ENCODE measurements at places on chromosomes 1 and 21. TPM values are rescaled to one million over a fixed set of nuclear protein-coding genes. Genes with fewer than 3 reads are reported as not detected.

GRCh38 chr1:112255080-112255479 lies 140.9 kb upstream of the CTTNBP2NL start:
- DNase-seq, result no peak

The RNASEL gene
- 8.0 TPM for polyA plus RNA-seq

The SPATA46 gene
- 0.90 TPM for polyA plus RNA-seq

- DNase-seq, result no peak
Observed at GRCh38 chr1:54804471-54805132, 3.5 kb upstream of the TTC22 start.

GRCh38 chr1:70745199-70745598 lies 302.4 kb downstream of the PTGER3 start:
- DNase-seq, result no peak

DNA sequence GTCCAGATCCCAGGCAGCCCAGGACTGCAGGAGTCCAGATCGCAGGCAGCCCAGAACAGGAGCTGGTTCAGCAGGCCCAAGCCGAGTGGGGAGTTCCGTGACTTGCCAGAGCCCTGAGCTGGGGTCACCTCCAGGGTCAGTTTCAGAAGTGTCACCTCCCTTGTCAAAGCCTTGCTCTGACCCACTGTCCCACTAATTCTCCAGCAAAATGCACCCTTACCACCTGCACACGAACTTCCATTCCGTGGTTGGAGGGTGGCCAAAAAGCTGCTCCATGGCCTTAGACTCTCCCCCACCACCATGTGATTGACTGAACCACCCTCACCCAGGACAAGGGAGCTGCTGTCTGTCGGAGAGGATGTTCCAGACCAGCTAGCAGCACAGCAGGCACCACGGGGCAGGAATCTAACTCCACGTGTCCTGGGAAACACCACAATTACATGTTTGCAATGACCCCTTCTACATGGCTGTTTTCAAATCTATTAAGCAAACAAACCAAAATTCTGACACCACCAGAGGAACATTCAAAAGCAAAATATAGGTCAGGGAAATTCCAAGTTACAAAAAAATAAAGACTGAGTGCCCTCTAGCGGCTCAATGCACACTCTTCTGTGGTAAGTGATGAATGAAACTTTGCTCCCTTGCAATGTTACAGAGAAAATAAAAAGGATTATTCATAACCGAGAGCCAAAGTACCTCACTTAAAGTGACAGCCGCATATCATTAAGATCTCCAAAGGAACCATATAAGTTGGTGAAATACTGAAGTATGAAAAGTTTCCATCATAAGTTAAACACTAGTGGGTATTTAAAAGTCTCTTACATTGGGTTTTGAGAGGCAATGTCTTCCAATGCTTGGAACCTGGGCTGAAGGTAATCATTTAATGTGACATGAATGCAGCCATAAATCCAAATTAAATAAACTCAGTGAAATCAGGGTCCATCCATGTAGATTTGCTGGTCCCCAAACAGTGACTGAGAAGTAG lies 76.3 kb downstream of the NPHP4 start:
- no peak for DNase-seq

GRCh38 chr1:102790997-102791396 lies 317.3 kb downstream of the COL11A1 start:
- DNase-seq, result no peak

DNA sequence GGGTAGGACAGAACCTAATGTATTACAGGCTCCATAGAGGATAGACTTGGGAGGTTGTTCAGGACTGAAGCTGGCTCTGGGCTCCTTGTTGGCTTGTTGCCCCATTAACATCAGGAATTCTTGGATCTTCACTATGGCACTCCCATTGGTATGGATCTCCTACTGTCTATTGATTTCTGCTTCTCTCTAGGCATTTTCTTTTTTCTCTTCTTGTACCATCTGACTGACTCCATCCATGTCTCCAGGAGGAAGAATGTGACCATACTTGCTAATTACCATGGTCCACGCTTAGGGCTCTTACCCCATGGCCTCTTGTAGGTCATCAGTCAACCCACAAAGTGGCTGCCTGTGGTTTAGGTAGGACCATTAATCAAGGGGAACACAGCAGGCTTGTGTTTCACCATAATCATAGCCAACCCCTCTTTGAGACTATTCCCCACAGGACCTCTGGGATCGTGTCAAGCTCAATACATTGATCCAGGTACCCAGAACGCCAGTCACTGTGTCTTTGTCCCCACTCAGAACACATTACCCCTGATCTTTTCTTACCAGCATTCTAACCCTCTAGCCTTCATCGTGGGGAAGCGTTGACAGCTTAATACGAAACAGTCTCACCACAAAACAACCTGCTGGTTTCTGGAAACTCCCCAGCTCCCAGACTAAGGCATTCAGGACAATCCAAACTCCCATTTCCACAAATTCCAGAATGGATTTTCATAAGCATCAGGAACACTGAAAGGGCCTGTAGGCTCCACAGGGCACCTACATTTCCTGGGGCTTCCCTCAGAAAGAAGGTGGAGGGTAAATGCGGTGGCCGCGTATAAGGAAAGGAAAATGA lies 97.1 kb downstream of the ETS2 start:
- DNase-seq, result no peak

GRCh38 chr1:43557744-43558245 lies 27.1 kb downstream of the PTPRF start:
- DNase-seq, result no peak

GRCh38 chr1:178581351-178582303 lies 68.7 kb downstream of the TEX35 start:
- DNase-seq, result no peak

The IFI44 gene
- 21.4 TPM for polyA plus RNA-seq

The RGSL1 gene
- polyA plus RNA-seq, result not detected

GRCh38 chr21:46322351-46323226 lies 1.1 kb downstream of the C21orf58 start:
- DNase-seq, result no peak

DNA sequence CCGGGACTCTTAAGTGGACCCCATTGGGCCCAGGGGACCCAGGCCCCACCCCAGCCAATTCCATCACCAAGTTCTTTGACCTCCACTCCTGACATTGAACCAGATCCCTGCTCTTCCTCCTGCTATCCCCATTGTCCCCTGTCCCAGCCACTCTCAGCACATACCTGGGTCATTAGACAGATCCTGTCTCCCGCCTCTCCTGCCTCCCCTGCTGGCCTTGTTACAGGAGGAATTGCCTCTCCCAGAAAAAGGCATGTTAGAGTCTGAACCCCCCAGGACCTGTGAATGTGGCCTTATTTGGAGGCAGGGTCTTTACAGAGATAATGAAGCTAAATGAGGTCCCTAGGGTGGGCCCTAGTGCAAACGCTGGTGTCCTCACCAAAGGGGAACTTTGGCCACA lies 301.9 kb downstream of the NPHP4 start:
- DNase-seq, result no peak

The RCC1 gene
- 39.7 TPM for polyA plus RNA-seq

The FAM163A gene
- polyA plus RNA-seq, result 2.1 TPM

DNA sequence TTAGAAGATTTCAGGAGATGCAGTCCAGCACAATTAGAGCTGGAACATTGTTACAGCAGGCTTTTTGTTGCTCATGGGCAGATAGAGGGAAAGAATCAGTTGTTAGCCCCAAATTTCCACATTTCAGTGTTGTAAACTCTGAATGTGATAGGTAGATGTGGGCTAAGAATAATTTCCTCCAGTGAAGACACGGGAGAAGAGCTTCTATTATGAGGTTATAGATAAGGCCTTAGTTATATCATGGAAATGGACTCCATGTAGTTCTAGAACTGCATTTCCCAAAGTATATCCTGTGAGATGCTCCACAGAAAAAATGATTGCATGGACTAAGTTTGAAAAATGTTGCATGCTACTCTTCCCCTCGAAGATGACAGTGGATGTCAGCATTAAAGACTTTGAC lies 64.9 kb downstream of the PRKAA2 start:
- no peak for DNase-seq

- DNase-seq, result no peak
Observed at GRCh38 chr21:32387151-32387550, 5.7 kb downstream of the URB1 start.

- peak; percentile 90 for DNase-seq
Observed at GRCh38 chr1:214551436-214552173, at the start of gene PTPN14. Gene PTPN14, minus strand, starts transcription at chr1:214551602. Its CDS starts 86,799 bp downstream, at chr1:214464803.

The C1QTNF12 gene
- polyA plus RNA-seq, result 12.2 TPM

DNA sequence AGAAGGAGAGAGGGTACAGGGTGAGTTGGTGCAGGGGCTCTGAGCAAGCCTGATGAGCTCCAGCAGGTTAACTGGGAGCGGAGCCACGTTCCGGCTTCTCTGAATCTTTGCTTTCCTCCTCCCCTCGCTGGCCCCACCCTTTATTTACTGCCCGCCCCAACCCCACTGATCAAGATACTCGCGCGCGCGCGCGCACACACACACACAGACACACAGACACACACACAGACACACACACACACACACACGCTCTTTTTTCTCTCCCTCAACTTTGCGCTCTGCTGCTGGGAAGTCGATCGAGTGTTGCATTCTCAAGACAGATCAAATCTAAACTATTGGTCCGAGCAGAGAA lies at the start of gene GRIK1:
TSS of gene GRIK1 (minus strand) at position 73 of the 352 bp plus-strand sequence.
- DNase-seq, result no peak

The LCE1F gene
- polyA plus RNA-seq, result not detected

The SHE gene
- 12.3 TPM for polyA plus RNA-seq

DNA sequence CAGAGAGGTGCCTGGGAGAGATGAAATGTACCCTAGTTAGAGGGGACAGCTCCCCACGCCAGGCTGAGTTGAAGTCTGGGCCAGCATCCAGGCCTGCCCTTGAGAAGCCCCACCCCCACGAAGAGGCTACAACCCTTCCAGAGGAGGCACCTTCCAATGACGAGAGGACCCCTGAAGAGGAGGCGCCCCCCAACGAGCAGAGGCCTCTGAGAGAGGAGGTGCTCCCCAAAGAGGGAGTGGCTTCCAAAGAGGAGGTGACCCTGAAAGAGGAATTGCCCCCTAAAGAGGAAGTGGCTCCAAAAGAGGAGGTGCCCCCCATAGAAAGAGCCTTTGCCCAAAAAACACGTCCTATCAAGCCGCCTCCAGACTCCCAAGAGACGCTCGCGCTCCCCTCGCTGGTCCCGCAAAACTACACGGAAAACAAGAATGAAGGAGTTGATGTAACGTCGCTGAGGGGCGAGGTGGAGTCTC lies 3.1 kb downstream of the EVA1B start:
- DNase-seq, result no peak

The LYPLA2 gene
- polyA plus RNA-seq, result 51.5 TPM

DNA sequence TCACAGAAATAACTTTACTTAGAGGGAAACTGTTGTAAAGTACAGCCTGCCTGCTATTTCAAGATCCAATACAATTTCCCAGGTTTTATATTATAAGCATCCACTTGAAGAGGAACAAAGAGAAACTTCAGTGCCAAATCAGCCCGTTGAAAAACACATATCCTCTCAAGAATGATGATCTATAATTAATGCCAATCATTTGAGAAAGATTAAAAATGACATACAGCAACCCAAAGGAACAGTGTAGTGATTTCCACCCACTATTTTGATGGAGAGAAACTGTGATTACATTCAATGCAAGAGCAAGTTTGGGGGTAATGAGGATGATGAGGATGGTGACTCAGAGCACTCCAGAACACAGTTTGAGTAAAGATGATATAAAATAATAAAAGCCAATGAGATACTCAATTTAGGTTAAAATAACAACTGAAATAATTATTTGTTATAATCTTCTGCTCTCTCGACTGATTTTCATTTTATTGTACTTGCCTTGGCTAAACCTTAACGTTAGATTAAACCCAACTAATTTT lies 715.5 kb downstream of the NCAM2 start:
- no peak for DNase-seq

DNA sequence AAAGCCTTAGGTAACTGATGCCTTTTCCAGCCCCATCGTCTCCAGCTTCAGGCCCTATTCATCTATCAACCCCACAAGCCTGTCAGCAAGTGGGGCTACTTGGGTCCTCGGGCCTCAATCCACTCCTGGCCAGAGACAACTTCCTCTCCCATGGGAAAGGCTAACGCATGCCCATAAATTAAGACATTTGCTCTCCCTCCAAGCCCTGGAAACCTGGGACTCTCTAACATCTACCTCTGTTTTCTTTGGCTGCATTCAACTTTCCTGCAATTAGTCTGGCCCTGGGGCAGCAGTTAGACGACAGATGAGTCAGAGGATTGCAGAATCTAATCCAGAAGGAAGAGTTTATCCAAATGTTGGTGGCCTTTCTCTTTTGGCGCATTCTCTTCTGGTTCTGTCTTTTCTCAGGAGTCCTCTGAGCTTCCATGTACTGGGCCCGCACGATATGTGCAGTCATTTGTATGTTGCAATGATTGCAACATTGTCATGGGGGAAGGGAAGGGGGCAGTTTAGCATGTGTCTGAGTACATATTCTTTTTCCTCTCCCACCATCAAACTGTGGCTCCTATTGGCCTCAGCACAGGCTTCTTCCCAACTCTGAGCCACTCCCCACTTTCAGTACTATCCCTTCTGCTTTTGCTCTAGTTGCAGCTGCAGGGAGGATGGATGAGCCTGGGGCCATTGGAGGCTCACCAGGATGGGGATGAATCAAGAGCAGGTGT lies 54.4 kb downstream of the NAV1 start:
- DNase-seq, result no peak

- no peak for DNase-seq
Observed at GRCh38 chr1:162139211-162139610, 69.7 kb downstream of the NOS1AP start.

The TSPEAR gene
- 0.89 TPM for polyA plus RNA-seq

DNA sequence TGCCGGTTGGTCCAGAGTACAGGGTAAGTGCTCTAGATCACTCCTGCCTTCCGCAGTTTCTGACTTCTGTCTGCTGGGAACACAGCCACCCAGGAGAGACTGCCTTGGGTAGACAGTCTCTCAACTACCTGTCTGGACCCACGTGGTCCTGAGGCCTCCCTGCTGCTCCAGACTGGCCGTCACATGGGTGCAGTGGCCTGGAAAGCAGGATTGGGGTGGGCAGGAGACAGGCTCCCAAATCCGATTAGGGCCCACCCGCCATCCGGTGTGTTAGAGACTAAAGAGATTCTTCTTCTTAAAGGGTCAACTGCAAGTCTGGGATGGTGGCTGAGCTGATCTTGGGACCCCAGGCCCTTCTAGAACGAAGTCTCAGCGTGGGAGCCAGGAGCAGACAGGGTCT lies 105.5 kb downstream of the EBNA1BP2 start:
- no peak for DNase-seq

The PPIAL4G gene
- polyA plus RNA-seq, result 0.06 TPM

DNA sequence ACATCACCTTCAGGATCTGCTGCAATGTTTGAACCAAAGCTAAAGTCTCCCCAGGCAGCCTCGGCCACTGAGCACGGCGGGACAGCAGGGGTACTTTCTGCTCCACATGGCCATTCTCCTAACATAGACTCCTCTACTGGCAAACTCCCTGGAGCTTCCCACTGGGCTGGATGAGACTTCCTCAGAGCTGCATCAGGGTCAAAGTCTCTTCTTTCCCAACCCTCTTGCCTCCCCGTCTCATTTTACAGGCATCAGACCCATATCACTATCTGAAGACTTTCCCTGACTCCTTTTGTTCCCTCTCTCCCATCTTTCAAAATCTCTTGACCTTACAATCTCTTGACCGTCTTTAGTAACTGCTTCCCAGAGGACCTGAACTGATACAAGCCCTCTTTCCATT lies 42.2 kb upstream of the KIRREL1 start:
- no peak for DNase-seq

GRCh38 chr1:178092878-178093493 lies 918 bp upstream of the RASAL2 start:
- no peak for DNase-seq

The OPN3 gene
- polyA plus RNA-seq, result 41.4 TPM

The CD5L gene
- polyA plus RNA-seq, result not detected

The LRRC38 gene
- polyA plus RNA-seq, result 0.11 TPM

GRCh38 chr1:247376659-247377058 lies 39.3 kb upstream of the NLRP3 start:
- DNase-seq, result no peak

- DNase-seq, result no peak
Observed at GRCh38 chr1:50978144-50978851, 8.3 kb downstream of the CDKN2C start.

The BLACAT1 gene
- polyA plus RNA-seq, result 3.5 TPM

The ARTN gene
- polyA plus RNA-seq, result 1.4 TPM

The STIL gene
- 10.0 TPM for polyA plus RNA-seq

Data from renal cortex interstitium (tissue), 15 donors.